ENCODE measurements at places on chromosomes 5 and 9.

DNA sequence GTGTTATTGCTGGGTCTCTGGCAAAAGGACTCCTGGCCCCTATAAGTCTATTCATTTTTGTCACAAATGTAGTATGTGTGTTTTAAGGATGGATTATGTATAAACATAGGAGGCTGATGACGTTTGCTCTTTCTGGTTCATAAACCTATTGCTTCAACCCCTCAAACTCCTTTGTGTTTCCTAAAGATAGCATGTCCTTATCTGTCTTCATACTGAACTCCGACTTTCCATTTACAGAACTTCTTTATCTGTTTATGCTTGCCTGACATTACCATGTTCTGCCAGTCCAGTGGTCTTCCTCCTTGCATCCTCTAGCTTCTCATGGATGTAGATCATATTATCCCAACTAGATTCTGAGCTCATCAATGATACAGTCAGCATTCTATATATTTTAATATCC, 46.1 kb downstream of the ARHGEF28 start:
- DNase-seq: no peak

DNA sequence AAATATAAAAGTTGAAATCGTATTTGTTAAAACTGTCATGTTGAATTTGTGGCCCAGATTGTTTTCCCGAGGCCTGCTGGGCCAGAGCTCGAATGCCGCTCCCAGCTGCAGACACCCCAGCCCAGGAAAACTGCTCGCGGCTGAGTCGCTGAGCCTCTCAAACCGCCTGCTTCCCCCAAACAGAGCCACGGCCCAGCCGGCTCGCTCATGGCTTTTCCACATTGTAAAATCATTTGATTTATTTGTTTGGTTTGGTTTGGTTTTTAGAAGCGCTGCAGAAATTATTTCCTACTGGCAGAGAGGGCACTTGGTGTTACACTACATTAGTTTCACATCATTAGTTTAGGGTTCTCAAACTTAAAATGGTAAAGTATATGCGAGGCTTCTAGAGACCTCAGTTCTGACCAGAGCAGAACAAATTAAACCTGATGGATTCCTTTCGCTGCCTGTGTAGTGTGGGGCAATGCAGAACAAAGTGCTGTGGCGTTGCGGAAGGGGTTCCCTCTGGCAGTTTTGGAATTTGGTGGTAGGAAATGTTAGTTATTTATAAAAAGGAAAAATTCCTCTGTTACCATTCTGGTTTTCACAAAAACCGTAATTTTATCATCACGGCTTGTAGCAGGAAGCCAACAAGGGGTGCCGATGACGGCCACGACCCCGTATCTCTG, 156.5 kb upstream of the PITX1 start:
- peak; percentile 34 for DNase-seq

DNA sequence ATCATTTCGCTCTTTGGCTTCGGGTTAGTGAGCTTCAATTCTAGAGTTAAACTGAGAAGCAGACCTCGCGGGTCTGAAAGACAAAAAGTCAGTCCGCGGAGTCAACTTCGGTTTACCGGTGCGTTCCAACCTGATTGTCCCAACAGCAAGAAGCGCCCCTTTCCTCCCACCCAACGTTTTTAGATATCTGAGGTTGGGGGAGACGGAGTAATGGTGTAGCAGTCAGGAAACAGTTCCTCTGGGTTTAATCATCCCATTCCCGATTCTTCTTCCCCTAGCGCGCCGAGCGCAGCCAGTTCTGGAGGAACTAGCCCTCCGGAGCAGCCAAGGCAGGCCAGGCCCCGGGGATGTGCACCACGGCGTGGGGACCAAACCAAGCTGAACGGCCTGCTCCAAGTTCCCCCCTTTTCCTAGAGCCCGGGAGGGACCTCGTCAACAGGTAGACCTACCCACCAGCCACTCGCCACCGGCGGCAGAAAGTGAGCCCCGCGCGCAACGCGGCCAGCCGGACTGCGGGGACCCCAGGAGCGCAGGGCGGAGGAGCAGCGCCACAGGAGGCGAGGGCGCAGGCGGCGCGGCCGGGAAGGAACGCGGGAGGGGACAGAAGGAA, 622 bp upstream of the ISL1 start:
- peak; percentile 55 for DNase-seq

DNA sequence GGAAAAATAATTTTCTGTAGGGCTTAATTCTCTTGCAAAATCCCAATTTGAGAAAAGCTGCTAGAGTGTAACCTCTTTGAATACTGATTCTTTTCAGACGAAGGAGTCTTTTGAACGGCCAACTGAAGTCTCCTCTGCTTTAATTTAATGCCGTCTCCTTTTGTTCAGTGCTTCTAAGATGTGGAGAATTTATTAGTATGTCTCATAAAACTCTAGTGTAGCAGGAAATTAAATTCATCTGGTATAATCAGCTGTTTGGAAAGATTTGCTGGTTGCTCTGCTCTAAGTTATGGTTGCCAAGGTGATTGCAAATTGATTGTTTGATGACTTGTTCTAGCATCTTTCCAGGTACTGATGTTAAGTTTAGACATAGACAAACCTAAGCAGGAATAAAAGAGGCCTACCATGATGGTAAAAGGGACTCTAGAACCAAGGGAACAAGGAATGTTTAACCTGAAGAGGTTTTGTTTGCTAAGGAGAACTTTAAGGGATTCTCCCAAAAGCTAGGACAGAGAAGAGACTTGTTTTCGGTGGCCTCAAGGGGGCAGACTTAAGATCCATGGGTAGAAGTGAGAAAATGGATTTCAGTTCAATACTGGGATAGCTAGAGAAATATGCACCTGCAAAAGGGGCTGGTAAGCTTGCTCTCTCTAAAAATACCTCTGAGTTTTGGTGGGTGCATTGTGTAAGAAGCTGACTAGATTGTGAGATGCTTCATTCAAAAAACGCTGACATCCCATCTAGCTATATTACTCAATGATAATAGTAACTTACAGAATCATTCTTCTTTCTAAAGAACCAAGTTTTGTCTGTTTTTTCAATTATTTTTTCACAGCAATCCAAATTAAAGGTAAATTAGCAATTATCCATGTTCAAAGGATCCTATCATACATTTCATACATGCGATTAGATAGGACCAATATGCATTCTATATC, 5.7 kb upstream of the ADRB2 start:
- no peak for DNase-seq

GRCh38 chr9:98838155-98838867, 30.8 kb downstream of the GALNT12 start:
- DNase-seq: no peak

DNA sequence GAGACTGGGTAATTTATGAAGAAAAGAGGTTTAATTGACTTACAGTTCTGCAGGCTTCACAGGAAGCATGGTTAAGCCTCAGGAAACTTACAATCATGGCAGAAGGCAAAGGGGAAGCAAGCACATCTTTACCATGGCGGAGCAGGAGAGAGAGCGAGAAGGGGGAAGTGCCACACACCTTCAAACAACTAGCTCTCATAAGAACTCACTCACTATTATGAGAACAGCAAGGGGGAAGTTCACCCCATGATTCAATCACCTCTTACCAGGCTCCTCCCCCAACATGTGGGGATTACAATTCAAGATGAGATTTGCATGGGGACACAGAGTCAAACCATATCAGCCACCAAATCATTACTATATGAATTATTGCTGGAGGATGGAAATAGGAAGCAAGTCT, 30.3 kb upstream of the STX17 start:
- DNase-seq: no peak
